GM10248 (cell line): ENCODE measurements at places on chromosomes 4 and X.

- DNase-seq = no peak
Observed at GRCh38 chr4:168797194-168797593, 212.9 kb downstream of the CBR4 start.

DNA sequence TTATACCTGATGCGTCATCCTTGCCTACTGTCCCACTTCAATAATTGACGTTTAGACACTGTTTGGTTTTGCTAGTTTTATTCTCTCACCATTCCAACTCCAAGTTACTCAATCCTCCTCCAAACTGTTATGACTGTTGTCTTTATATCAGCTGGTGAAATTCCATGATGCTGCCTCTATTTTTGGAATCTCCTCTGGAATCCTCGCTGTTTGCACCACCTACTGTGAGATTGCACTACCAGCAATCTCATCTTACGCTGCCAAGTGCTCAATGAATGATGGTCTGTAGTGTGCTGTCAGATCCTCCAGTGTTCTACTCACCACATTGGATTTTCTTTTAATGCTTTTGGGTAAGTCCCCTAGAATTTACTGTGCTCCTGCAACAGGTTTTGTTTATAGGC is 13.2 kb upstream of the PCDH18 start:
- no peak for DNase-seq

GRCh38 chr4:76485450-76485849 is 50.4 kb downstream of the SHROOM3 start:
- DNase-seq = no peak

GRCh38 chr4:62168681-62169080 is 968.6 kb downstream of the ADGRL3 start:
- no peak for DNase-seq

- no peak for DNase-seq
Observed at GRCh38 chrX:129040124-129040523, 483.2 kb downstream of the SMARCA1 start.

DNA sequence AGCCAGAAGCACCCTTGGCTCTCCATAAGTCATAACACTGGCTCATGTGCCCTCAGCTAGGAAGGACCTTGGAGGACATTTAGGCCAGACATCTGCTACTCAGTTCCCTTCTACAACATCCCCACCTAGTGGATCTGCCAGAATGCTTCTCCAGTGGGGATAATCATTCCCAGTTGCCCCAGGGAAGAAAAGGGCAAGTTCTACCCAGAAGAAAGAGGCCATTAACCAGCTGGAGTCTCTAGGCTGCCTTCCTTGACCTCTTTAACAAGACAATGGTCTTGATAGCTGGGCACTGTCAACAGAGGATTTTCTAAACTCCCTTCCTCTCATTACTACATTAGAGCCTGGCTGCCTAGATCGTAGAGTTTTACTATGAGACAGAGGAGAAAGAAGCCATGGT is 42.0 kb downstream of the LGI2 start:
- peak; percentile 29 for DNase-seq

DNA sequence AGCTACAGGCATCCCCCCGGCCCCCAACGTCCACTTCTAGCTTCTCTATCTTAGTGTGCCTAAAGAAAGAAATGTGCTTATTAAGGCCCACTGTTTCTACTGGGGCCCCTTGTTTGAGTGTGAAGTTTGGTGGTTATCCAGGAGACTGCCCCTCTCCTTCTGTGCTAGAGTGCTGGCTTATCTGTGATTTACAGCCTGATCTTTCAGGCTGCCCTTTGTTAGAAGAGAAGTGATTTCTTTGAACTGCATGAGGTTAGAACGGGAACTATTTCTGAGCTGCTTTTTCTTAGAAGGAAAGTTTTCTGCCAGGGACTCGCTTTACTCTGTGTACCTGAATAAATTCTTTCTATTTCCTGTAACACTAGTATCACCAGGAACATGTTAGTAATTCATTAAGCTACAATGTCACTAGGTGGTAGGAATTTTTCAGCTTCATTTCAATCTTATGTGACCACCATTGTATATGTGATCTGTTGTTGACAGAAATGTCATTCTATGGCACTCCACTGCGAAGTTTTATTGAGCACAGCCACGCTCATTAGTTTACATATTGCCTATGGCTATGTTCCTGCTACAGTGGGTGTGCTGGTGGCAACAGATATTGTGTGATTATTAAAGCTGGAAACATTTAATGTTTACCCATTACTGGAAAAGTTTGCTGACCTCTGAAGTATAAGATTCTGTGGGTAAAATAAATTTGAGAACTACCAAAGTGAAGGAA is 193.8 kb upstream of the CXorf51B start:
- no peak for DNase-seq

DNA sequence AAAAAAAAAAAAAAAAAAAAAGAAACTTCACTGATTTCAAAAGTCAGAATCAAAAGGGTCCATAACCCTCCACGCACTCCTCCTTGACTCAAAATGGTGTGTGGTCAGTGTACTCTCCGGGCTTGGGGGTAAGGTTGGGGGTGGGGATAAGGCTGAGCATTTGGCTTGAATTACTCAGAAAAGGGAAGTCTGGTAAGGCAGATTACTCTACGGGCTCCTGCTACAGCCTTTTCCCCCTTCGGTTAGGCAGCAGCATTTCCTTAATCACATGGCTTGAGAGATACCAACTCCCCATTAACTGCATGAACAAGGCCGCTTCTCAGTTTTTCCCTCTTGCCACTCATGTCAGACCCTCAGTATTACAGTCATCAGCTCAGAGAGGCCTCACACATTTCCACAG is 135.4 kb upstream of the DUSP21 start:
- DNase-seq = no peak
